Hematopoietic multipotent progenitor cell (in vitro differentiated cells): ENCODE measurements at places on chromosomes 12 and 14. TPM values are rescaled to one million over a fixed set of nuclear protein-coding genes. Genes with fewer than 3 reads are reported as not detected.
A peak's percentile ranks its signal among the peaks of the same experiment; 100 is the strongest.

- no peak for DNase-seq
Observed at GRCh38 chr12:65640489-65640901, 183.8 kb upstream of the HMGA2 start.

DNA sequence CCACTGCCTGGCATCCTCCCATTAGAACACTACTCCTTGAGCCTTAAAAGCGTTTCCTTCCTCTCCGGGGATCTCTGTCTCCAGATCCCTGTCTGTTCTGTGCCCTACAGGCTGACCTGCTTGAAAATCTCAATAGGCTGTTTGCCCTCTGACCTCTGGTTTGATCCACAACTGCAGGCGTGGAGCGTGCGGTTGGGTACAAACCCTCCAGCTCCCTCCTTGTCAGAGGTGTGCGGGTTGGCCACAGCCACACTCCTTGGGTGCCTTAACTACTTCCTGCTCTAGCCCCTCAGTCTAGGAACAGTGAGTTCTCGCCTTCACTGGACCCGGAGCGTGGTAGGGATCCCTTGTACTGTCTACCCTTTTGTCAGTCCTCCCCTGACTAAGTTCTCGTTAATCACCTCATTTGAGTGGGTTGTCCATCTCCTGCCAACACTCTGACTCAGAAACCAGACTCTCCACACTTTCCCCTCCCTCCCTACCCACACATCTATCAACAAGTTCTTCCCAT, 33.1 kb downstream of the CMKLR1 start:
- DNase-seq, result no peak

DNA sequence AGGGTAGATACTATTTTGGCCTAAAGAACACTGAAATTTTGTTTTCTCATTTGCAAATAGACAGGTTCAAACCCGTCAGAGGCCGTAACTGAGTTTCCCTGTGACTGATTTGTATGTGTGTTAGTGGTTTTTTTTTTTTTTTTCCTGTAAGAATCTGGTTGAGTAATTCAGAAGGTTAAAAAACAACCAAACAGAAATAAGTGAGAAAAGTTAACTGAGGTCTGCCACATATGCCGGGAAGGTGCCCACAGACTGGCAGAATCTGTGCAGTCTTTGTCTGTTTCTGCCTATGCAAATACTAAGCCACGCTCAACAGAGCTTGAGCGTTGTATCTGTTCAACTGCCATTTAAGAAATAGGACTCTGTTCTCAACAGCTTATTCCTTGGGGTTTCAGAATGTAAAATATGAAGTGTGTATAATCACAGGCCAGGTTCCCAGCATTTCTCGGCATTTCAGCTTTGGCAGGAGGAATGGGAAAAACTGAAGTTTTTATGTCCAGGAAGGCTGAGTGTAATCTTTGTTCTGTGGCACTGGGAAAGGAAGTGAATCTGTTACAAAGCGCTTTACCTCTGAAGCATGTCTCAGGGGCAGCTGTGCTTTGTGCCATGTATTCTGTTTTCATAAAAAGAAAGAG, 181.9 kb downstream of the PRKCH start:
- DNase-seq, result peak; percentile 35

GRCh38 chr12:82015623-82016347, 256.6 kb upstream of the PPFIA2 start:
- no peak for DNase-seq

GRCh38 chr12:100141998-100142850, 450 bp downstream of the BLTP3B start:
- DNase-seq, result no peak

- no peak for DNase-seq
Observed at GRCh38 chr12:42236017-42236416, 2.0 kb downstream of the YAF2 start.

GRCh38 chr12:104498211-104498801, 41.6 kb downstream of the CHST11 start:
- DNase-seq, result no peak

GRCh38 chr12:24387381-24387780, 437.9 kb upstream of the SOX5 start:
- DNase-seq, result no peak

DNA sequence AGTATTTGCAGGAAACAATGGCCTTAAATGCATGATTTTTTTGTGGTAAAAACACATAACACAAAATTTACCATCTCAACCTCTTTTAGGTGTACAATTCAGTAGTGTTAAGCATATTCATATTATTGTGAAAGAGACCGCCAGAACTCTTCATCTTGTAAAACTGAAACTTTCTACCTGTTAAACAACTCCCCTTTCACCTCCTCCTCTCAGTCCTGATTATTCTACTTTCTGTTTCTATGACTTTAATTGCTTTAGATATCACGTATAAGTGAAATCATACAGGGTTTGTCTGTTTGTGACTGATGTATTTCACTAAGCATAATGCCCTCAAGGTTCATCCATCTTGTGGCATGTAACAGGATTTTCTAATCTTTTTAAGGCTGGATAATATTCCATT, 353.4 kb downstream of the ADAMTS20 start:
- no peak for DNase-seq

Gene SLC4A8
- total RNA-seq, result 5.1 TPM

Gene HEATR5A
- total RNA-seq, result 8.6 TPM

Gene GPR84
- 0.81 TPM for total RNA-seq

Gene LRRIQ1
- under 0.01 TPM for total RNA-seq

Gene OAS2
- 34.7 TPM for total RNA-seq

Gene KIF26A
- total RNA-seq, result 0.27 TPM

Gene PRH2
- not detected for total RNA-seq

Gene WASHC4
- total RNA-seq, result 35.5 TPM
